Epithelial cell of alveolus of lung (primary cell): ENCODE measurements at places on chromosomes 12 and 14. TPM values are rescaled to one million over a fixed set of nuclear protein-coding genes. Genes with fewer than 3 reads are reported as not detected.

Gene A2M
- 2.5 and 566 TPM in 2 replicates for total RNA-seq

Gene KRT79
- not detected in 2 replicates for total RNA-seq

Gene DIABLO
- 72.3 and 75.8 TPM in 2 replicates for total RNA-seq

Gene PLEKHH1
- total RNA-seq: 0.26 and 1.8 TPM in 2 replicates

Gene AQP2
- total RNA-seq: not detected in 2 replicates

Gene RNASE1
- total RNA-seq: 1.7 and 4.1 TPM in 2 replicates

Gene TSPAN11
- 2.1 and 11.8 TPM in 2 replicates for total RNA-seq

Gene GDF3
- not detected in 2 replicates for total RNA-seq

Gene TCL1B
- not detected in 2 replicates for total RNA-seq

Gene INHBC
- total RNA-seq: not detected in 2 replicates

Gene GZMH
- not detected in 2 replicates for total RNA-seq
